ENCODE measurements at places on chromosomes 2 and 18. TPM values are rescaled to one million over a fixed set of nuclear protein-coding genes. Genes with fewer than 3 reads are reported as not detected.

The DSG3 gene
- total RNA-seq = not detected

The WDR12 gene
- 33.5 TPM for total RNA-seq

The KYNU gene
- total RNA-seq = not detected

The PROKR1 gene
- total RNA-seq = 0.38 TPM

The ADCYAP1 gene
- 18.5 TPM for total RNA-seq

The OBSL1 gene
- total RNA-seq = 53.4 TPM

The GULP1 gene
- total RNA-seq = 22.8 TPM

The SCG2 gene
- 0.23 TPM for total RNA-seq

The RBM45 gene
- 17.0 TPM for total RNA-seq

The RAB6C gene
- total RNA-seq = 1.4 TPM

The ASPRV1 gene
- 0.87 TPM for total RNA-seq

The SP140 gene
- not detected for total RNA-seq

The ACKR3 gene
- 24.8 TPM for total RNA-seq

The TEX44 gene
- total RNA-seq = not detected

The PFN4 gene
- total RNA-seq = 1.0 TPM

The CMPK2 gene
- total RNA-seq = 0.49 TPM

The SMAD2 gene
- total RNA-seq = 150 TPM

The GCKR gene
- total RNA-seq = 0.59 TPM

The CSRNP3 gene
- total RNA-seq = 14.6 TPM

The TUBB8B gene
- 1.4 TPM for total RNA-seq

The ANKRD30BL gene
- total RNA-seq = not detected

The LONRF2 gene
- not detected for total RNA-seq

The REG1B gene
- not detected for total RNA-seq

The TTC31 gene
- total RNA-seq = 16.8 TPM

The ZAP70 gene
- total RNA-seq = 93.4 TPM

The CXCR2 gene
- total RNA-seq = 0.49 TPM

The CDH19 gene
- not detected for total RNA-seq

The GNAL gene
- total RNA-seq = 9.7 TPM

The MTCL1 gene
- 3.8 TPM for total RNA-seq

The MC2R gene
- total RNA-seq = not detected

The KLHL41 gene
- 0.10 TPM for total RNA-seq

The ACSL3 gene
- 163 TPM for total RNA-seq

The MDH1B gene
- 2.3 TPM for total RNA-seq

The ITPRIPL1 gene
- 1.8 TPM for total RNA-seq

The FKBP1B gene
- total RNA-seq = 31.1 TPM

The GAREM2 gene
- 4.6 TPM for total RNA-seq

The CBLN2 gene
- total RNA-seq = not detected

The ACMSD gene
- not detected for total RNA-seq

The MAP3K19 gene
- not detected for total RNA-seq

The DYSF gene
- total RNA-seq = 566 TPM

The GLI2 gene
- total RNA-seq = 1.2 TPM

The CFAP53 gene
- 0.56 TPM for total RNA-seq

The MRO gene
- 0.23 TPM for total RNA-seq

The IGFBP5 gene
- 7.2 TPM for total RNA-seq

The SP5 gene
- 9.3 TPM for total RNA-seq

The EPHA4 gene
- total RNA-seq = 62.0 TPM

The RUFY4 gene
- not detected for total RNA-seq

The CPO gene
- total RNA-seq = not detected
